ENCODE measurements at places on chromosomes 3 and 15.

DNA sequence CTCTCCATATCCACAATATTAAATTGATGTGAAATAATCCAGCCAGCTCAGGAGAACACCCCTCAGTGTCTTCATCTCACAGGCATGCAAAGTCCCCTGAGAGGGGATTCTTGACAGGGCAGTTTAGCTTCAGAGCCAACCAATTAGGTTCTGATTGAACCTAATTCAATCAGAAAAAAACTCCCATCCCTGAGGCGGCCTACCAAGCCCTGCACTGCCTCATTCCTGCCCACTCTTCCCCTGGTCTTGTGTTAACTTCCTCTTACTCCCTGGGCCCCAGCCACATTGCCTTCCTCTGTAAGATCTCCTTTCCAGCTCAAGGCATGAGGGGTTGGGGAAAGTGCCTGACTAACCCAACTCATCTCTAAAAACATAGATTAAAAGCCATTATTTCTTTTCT lies 46.1 kb downstream of the FRMD4B start:
- no peak overlapping the region for H3K4me3 ChIP-seq
- H3K36me3 ChIP-seq, result no peaks in the 10 kb centered on the region
- H3K27me3 ChIP-seq, result peaks cover 9% of the 10 kb centered on the region
- peaks cover 2% of the 10 kb centered on the region for H3K4me1 ChIP-seq
- H3K27ac ChIP-seq, result no peak overlapping the region

- H3K4me3 ChIP-seq, result no peak overlapping the region
- no peaks in the 10 kb centered on the region for H3K36me3 ChIP-seq
- no peak overlapping the region for H3K27ac ChIP-seq
- H3K4me1 ChIP-seq, result peaks cover 26% of the 10 kb centered on the region
- no peaks in the 10 kb centered on the region for H3K27me3 ChIP-seq
These were observed 97.5 kb downstream of the TCF12 start for GRCh38 chr15:57015897-57016296.

GRCh38 chr3:161914703-161915417 lies 418.3 kb downstream of the OTOL1 start:
- H3K4me1 ChIP-seq, result no peaks in the 10 kb centered on the region
- H3K27ac ChIP-seq, result no peak overlapping the region
- no peaks in the 10 kb centered on the region for H3K36me3 ChIP-seq
- no peak overlapping the region for H3K4me3 ChIP-seq
- no peak for DNase-seq
- no peaks in the 10 kb centered on the region for H3K27me3 ChIP-seq

GRCh38 chr15:100308608-100309007 lies 33.2 kb downstream of the ADAMTS17 start:
- peaks cover 4% of the 10 kb centered on the region for H3K36me3 ChIP-seq
- H3K27me3 ChIP-seq, result no peaks in the 10 kb centered on the region
- DNase-seq, result no peak

DNA sequence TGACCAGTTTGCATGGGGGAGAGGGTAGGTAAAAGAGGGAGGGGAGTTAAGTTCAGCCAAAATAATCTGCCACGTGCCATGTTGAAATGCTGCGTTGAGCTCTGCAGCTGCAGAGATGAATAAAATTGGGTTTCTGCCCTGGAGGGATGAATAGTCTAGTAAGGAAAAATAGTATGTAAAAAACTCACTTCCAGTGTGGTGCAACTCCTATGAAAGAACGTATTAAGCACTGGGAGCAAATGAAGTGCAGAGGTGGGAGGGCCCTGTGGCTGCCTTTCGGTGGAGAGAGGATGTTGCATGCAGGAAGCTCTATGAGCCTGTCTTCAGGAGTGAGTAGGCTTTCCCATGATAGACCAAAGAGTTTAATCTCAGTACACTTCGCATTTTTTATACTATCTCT lies 8.6 kb downstream of the CEP63 start:
- no peak overlapping the region for H3K27ac ChIP-seq
- DNase-seq, result no peak
- H3K27me3 ChIP-seq, result no peaks in the 10 kb centered on the region
- H3K4me1 ChIP-seq, result peaks cover 52% of the 10 kb centered on the region
- H3K36me3 ChIP-seq, result peaks cover 5% of the 10 kb centered on the region
- no peak overlapping the region for H3K4me3 ChIP-seq

All from effector memory CD8-positive, alpha-beta T cell (primary cell).